ENCODE measurements at places on chromosomes 4 and X. TPM values are rescaled to one million over a fixed set of nuclear protein-coding genes. Genes with fewer than 3 reads are reported as not detected.

GRCh38 chr4:76306882-76307659 lies 538 bp downstream of the STBD1 start:
- no peak for DNase-seq

DNA sequence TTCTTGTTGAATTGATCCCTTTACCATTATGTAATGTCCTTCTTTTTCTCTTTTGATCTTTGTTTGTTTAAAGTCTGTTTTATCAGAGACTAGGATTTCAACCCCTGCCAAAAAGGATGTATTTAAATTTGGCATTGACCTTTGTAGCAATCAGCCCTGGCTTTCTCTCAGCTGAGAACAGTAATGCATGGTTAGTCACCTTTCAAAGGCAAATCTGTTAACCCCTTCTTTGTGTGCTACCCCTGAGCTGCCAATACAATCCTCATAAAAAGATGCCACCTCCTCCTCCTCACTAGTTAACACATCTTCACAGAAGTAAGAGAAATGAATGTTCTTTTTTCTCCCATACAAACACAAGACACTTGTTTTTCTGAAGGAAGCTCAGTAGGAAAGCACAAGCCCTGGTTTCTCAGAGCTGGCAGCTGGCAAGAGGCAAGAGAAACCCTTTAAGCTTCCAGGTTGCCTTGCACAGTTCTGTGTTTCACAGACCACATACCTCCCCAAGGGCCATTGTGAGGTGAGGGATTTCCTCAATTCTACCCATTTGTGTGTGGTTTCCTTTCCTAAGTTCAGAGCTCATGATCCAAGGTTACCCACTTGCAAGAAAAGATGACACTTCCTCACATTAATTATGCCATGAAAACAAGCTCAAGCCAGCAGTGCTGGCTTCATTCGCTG lies 122.6 kb downstream of the RCHY1 start:
- DNase-seq, result no peak

MCF2 gene
- 0.89 TPM for polyA plus RNA-seq

- no peak for DNase-seq
Observed at GRCh38 chr4:95204873-95205272, 343.9 kb downstream of the UNC5C start.

DNA sequence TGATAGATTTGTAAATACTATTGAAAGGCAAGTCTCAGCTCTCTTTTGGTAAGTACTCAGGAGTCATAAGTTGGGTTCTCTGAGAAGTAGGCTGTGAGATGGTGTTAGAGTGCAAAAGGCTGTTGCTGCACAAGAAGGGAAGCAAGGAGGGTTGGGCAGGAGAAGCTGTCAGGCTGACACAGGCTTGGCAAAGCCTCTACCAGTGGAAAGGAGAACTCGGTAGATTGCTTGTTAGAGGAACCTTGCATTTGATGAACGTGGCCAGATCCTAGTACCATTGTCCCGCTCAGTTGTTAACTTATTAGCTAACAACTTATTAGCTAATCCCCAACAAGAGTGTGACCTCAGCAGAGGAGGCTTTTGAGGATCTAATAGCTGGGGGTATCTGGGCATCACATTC lies 449.3 kb upstream of the BOD1L1 start:
- no peak for DNase-seq

PIGA gene
- polyA plus RNA-seq, result 13.5 TPM

DNA sequence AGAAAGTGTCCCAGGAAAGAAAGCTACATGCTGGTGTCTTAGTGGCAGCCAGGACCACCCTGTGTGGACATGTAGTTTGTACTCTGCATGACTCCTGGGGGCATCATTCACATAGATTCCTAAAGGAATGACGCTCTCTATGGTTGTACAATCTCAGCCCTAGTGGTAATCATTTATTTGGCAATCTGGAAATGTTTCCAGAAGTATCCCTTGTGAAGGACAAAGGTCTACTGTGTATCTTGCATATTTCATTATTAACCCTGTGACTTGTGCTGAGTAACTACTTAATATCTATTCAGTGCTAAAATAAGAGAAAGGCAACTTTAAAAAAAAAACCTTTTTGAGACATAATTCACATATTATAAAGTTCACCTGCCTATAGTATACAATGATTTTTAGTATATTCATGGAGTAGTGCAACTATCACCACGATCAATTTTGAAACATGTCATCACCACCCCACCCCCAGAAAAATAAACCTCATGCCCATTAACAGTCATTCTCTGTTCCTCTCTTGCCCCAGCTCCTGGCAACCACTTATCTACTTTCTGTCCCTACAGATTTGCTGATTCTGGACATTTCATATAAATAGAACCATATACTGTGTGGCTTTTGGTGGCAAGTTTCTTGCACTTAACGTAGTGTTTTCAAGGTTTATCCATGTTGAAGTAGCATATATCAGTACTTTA lies 51.7 kb downstream of the SHROOM3 start:
- DNase-seq, result no peak

All from renal cortex interstitium (tissue), 15 donors.